ENCODE measurements at places on chromosomes 11 and 22. TPM values are rescaled to one million over a fixed set of nuclear protein-coding genes. Genes with fewer than 3 reads are reported as not detected.

GRCh38 chr22:46622081-46622521 is 1.9 kb downstream of the GRAMD4 start:
- peak; percentile 91 for DNase-seq

SCGB1D4 gene
- total RNA-seq: not detected

DNA sequence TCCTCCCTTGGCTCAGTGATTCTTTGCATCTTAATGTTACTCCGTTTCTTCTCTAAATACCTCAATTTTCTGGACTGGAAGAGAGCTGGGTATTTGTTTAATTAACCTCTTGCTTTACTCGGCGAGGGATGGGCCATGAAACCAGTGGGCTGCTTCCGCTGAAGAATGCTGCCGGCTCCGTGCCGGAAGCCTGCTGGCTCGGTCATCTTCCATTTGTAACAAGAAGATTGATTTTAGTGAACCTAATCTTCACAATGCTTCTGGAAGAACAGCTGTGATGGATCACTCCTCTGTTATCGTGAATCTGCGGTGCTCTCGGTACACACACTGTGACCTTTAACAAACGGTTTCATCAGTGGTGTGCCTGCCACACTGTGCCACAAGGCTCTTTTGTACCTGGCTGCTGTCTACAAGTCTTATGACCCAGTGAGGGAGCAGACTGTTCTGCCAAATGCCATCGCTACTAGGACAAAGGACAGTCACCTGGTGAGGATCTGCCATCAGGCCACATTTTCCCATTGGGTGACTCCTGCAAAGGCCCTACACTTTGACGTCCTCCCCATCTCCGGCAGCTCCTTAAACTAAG is 25.3 kb upstream of the PARVB start:
- peak; percentile 59 for DNase-seq

UCP2 gene
- 28.6 TPM for total RNA-seq

DNA sequence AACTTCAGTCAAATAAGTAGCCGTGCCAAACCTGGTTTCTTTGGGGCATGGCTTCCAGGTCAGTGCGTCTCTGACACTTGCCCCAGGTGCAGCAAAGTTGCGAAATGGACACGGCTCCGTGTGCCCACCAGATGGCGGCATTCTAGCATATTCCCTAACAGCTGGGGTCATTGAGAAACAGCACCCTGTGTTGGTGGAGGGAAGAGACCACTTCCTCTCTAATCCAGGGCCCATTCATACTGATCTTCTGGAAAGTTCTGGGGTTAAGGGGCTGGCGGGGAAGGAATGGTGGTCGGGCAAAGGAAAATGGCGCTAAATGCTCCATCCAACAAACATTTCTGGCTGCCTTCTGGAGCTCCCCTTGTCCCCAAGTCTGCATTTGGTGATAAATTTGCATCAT is 141.2 kb upstream of the TIMP3 start:
- DNase-seq: peak; percentile 79

- peak; percentile 49 for DNase-seq
Observed at GRCh38 chr11:1780700-1781592, 17.2 kb upstream of the CTSD start.

- no peak for DNase-seq
Observed at GRCh38 chr22:47357493-47357892, 595.0 kb downstream of the TBC1D22A start.

- DNase-seq: no peak
Observed at GRCh38 chr11:4713241-4713640, 8.7 kb downstream of the MMP26 start.

Data from left ventricle myocardium superior (tissue), 1 donor.